Nephron progenitor cell (in vitro differentiated cells): ENCODE measurements at places on chromosomes 4 and X.

DNA sequence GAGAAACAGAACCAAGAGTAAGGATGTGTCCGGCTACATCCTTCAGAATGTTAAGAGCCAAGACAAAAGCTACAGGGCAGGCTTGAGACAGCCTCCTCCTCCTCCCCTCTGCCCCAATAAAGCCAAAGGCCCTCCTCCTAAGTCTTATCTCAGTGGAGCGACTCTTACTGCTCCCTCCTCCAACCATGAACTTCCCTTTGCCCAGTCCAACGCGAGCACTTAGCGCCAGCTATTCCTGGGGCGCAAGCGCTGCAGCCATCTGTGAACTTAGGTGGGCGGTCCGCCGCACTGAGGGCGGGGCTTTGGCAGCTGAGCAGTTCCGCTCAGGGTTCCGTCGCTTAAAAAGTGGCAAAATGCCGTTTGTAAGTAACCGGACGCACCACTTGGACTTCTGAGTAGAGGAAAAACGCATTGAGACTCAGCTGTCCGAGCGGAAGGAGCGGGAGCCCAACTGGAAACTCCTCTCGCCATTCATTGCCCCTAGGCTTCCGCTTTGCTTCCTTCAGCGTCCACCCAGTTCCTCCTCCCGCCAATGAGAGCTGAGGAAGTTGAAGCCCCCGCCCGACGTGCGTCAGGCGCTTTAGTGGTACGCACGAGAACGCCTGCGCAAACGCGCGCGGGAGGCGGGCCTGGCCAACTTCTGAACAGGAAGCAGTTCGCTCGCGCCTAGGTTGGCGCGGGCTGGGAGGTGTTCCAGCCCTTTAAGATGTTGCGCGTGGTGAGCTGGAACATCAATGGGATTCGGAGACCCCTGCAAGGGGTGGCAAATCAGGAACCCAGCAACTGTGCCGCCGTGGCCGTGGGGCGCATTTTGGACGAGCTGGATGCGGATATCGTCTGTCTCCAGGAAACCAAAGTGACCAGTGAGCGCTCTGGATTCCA, at the start of gene APEX2:
Gene APEX2, plus strand, starts transcription at position 647 of the 882 bp plus-strand sequence. Its CDS starts 60 bp downstream, at position 707.
- peak; percentile 81 for DNase-seq

- no peak for DNase-seq
Observed at GRCh38 chrX:24648495-24648894, 1.3 kb upstream of the PCYT1B start.

DNA sequence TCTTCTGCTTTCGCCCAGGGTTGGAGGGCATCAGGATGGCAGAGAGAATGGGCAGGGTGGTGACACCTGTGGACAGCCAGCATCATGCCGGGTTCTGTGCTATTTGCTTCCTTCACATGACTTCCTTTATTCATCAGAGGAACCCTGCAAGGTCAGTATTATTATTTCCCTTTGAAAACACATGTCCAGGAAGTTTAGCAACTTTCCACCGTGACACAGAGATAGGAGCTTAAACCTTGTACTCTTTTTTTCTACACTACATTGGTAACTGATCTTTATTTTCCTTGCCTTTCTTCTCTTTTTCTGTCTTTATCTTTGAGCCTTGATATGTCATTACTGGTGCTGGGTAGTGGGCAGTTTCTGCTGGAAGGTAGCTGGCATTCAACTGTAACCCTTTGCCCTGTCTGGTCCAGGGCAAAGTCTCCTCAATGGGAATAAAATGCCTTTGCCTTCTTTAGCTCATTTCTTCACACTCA, 5.0 kb upstream of the MGST2 start:
- no peak for DNase-seq

DNA sequence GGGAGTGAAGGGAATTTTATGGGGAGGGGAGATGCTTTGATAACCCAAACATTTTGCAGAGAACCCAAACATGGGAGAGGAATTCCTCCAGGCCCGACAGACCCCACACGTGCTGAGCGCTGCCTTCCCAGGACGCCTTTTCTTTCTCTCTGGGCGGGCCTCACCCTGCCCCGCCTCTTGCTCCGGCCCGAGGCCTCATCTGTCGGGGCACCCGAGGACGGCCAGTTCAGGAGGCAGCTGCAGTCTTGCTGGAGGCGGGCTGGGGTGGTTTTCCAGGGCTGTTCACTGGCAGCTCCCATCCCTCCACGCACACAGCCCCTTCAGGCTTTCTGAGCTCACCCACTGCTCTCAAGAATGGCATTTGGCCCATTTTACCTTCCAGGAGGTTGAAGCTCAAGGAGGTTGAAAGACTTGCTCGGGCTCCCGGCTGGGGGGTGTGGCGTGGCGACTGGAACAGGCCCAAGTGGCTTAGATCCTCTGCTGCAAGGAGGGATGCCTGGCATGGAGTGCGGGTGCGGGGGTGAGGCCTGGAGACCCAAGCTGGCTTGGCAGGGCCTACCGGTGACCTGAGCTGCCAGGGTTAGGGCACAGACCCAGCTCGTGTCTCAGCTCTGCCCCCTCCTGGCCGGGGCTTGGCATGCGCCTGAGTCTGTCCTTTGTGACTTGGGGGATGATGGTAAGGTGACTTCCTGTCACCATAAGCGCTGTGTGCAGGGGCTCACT, 99.2 kb downstream of the PSAPL1 start:
- DNase-seq = peak; percentile 81

DNA sequence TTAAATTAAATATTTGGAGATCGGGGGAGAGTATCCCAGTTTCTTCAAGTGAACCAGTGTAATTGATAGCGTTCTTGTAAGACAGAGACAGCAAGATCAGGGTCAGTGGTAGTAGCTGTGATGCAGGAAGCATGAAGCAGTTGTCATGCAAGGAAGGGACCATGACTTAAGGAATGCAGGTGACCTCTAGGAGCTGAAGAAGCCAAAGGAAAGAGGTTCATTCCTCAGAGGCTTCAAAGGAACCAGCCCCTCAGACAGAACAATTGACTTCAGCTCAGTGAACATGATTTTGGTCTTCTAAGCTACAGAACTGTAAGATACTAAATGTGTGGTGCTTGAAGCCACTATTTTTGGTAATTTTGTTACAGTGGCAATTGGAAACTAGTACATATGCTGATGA, 51.6 kb downstream of the GLRB start:
- DNase-seq = no peak
